ENCODE measurements at places on chromosomes 4 and X.

DNA sequence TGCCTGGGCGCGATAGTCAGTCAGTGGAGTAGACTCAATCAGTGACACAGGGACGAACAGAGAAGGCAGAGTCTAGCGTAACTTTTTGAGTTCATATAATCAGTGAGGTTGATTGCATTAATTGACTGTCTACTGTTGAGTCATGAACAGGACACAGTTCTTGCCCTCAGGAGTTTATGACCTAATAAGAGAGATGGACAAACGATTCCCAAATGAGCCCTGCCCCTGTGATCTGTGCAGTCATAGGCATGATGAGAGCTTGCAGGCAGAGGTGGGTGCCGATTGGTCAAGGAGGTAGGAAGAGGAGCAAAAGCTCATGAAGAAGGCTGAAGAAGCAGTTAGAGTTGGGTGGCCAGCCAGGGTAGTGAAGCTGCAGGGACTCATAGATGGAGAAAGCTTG, 57.1 kb downstream of the ADD1 start:
- DNase-seq: no peak

GRCh38 chr4:41763729-41764128, 15.2 kb upstream of the PHOX2B start:
- no peak for DNase-seq

- DNase-seq: no peak
Observed at GRCh38 chr4:123749383-123749782, 352.8 kb downstream of the SPRY1 start.

DNA sequence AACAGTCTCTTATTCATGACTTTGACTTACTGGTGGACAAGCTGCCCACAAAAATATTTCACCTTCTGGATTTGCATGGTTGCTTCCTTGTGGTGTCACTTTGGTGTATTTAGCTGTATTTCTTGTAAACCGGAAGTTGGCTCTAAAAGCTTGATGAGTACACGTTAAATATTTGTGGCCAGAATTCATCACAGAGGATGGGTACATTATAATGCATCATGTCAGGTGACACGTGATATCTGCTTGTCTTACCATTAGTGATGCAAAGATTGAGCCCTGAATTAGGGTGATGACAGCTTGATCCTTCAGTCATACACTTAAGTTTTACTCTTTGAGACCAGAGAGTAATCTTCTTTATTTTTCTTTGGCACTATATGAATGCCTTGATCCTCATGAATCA, 188.3 kb upstream of the RPS6KA3 start:
- no peak for DNase-seq

- no peak for DNase-seq
Observed at GRCh38 chr4:89382439-89382838, 74.8 kb upstream of the GPRIN3 start.

- peak; percentile 34 for DNase-seq
Observed at GRCh38 chrX:21972721-21973120, 32.2 kb downstream of the SMS start.

DNA sequence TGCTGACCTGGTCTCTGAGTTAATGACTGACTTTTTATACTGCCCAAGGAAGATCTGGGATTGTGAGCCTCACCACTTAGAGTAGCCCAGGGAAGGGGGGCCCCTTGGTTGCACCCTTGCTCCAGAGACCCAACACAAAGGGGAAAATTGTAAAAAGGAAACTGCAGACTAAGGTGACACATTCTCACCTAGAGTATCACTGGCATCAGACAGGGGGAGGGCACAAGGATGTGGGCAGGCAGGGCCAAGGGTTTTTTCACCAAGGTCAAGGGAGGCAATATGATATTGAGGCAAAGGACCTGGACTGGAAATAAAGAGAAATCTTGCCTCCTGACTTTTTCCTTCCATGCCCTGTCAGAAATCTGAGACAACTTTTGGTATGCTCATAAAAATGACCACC, 386.2 kb upstream of the FGF16 start:
- DNase-seq: no peak

GRCh38 chr4:141376769-141377168, 156.1 kb downstream of the ZNF330 start:
- DNase-seq: no peak

- DNase-seq: no peak
Observed at GRCh38 chr4:71259911-71260331, 78.9 kb upstream of the SLC4A4 start.

GRCh38 chr4:67355806-67356205, 189.5 kb downstream of the CENPC start:
- DNase-seq: no peak

DNA sequence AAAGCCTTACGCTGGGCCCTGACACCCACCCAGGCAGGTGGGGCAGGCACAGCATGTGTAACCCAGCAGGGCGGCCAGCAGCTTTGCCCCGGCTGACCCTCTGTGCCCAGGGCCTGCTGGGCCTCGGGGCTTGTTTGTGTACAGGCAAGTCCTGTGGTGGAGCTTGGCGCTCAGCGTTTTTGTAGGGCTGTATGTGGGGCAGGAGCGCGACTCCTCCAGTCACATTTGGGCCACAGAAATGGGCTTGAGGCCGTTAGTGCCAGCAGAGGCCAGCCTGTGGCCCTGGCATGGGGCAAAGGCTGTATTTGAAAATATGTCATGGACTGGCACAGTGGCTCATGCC, 14.7 kb upstream of the HGFAC start:
- DNase-seq: no peak

- no peak for DNase-seq
Observed at GRCh38 chr4:90486346-90486745, 359.2 kb downstream of the CCSER1 start.

GRCh38 chrX:6574762-6575161, 39.8 kb upstream of the VCX3A start:
- no peak for DNase-seq

DNA sequence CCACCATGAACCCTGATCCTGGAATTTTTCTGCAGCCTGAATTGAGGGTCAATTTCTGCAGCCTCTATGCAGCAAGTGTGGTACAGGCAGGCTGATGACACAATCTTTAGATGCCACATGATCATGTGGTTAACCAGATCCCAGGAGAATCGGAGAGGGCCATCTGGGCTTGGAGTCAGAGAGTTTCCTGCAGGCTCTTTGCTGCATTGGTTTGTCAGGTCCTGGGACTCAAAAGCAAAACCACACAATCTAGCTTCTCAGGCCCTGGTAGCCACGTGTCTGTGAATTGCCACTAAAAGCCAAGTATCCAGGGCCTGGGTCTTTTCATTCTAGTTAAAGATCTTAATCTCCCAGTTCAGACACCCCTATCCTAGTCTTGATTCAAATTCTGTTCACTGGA, 464.5 kb downstream of the BCOR start:
- no peak for DNase-seq

GRCh38 chrX:50707405-50707804, 106.6 kb downstream of the SHROOM4 start:
- no peak for DNase-seq

DNA sequence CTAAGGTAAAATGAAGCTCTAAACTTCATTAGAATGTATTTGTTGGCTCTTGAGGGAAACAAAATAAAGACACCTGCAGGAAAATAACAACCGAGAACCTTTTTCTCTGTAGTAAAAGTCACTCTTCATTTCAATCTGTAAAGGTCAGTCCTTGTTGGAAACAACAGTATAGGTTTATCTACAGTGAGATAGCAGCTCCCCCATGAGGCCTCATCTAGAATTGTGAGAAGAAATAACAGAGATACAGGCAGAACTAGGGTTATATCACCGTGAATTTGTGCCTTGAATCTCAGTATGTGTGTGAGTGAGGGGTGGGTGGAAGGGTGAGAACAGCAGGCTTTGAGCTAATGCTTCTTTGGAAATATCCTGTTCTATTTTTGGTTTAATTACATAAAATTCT, 107.8 kb upstream of the FMR1 start:
- DNase-seq: no peak

DNA sequence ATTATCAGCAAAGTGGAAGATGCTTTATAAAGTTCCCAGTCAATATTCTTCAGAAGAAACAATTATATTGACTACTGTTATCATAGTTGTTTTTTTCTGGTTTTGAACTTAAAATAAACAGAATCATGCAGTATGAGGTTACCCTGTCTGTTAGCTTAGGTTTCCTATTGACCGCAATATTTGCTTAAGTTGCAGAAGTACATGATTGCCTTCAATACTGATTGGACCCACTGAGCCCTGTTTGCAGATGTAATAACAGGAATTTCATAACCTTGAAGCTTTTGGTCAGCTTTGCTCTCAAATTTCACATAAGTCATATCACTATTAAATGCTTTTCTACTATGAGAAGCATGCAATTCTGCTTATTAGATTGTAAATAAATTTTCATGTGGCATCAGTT, 229.1 kb upstream of the FSTL5 start:
- no peak for DNase-seq

GRCh38 chrX:150574559-150575418, 6.4 kb downstream of the MTM1 start:
- no peak for DNase-seq

DNA sequence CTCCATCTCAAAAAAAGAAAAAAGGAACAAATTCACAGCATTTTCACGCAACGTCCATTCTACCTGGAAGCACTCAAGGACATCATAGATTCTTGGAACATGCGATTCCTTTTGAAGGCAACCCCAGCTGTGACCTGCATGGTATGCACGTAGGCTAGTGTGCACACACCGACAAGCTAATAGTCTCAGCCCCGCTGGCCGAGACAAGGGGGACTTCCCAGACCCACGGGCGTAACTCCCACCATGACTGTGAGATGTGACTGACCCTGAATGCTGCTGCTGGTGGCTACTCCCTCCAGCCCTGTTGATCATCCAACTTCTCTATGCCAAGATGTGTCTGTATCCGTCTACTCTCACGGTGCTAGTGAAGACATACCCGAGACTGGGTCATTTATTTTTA, 78.3 kb downstream of the CRLF2 start:
- DNase-seq: no peak

DNA sequence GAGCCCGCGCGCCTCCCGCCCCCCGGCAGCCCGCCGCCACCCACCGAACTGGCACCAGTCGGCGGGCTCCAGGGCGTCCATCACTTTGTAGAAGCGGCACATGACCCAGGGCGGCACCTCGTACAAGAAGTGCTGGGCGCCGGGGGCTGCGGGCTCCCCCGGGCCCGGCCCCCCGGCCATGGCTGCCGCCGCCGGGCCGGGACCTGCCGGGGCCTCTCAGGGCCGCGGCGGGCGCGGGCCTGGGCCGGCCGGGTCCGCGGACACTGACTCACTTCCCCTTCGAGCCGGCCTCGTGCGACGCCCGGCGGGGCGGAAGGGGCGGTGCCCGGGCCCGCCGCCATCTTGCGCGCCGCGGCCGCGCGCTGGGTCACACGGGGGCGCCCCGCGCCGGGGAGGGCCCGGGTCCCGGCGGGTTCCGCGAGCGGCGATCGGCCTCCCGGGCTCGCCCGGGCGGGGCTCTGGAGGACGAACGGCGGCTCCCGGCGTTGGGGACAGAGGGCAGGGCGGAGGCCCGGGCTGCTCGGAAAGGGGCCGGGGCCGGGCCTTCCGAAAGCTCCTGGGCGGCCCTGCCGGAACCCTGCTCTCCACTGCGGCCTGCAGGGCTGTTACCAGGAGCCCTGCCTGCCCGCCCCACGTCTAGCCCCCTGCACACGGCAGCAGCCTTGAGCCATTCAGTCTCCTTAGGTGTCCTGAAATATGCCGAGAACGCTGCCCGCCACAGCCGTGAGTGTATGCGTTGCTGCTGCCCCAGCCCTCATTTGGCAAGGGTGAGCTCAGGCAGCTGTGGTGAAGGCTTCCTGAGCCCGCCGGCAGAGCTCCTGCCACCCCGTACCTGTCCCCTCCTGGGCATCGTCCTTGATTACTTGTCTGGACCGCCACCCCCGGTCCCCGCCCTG, at the start of gene IRAK1:
IRAK1 (minus strand) TSS at position 270 of the 896 bp plus-strand sequence; CDS start at position 180, 90 bp downstream.
- DNase-seq: peak; percentile 47

GRCh38 chr4:37780444-37781130, 45.9 kb upstream of the PGM2 start:
- peak; percentile 21 for DNase-seq

GRCh38 chr4:130092187-130093015, 996.4 kb downstream of the C4orf33 start:
- no peak for DNase-seq

DNA sequence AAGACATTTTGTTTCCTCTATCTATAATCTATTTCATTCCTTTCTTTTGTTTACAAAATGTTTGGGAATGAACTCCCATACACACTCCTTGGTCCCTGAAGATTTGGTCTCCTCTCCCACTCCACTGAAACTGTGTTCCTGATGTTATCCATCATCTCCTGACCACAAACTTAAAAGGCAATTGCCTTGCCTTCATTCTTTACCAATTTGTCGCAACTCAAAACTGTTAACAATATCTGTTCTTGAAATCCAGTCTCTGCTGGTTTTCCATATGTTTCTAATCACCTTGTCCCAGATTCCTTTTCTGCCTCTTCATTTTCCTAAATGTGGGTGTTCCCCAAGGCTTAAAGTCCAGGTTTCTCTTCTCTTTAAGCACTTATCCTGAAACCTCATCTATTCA, 262.2 kb upstream of the TTC29 start:
- DNase-seq: no peak

GRCh38 chrX:19673375-19674040, 158.2 kb upstream of the MAP3K15 start:
- DNase-seq: no peak

DNA sequence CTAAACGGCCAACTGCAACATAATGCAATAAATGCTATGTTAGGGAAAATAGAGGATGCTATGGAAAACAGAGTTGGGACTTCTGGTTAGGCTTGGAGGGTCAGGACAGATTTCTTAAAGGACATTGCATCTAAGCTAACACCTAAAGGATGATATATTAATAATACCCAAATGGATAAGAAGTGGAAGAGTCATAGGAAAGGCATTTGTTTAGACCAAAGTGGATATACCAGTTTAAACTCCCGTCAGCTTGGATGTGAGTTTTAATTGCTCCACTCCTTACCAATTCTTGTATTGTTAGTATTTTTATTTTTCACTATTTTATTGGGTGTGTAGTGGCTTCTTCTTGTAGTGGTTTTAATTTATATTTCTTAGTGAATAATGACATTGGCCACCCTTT, 93.9 kb downstream of the PTPN13 start:
- DNase-seq: no peak

GRCh38 chrX:33923262-33923661, 208.9 kb downstream of the FAM47A start:
- DNase-seq: no peak

DNA sequence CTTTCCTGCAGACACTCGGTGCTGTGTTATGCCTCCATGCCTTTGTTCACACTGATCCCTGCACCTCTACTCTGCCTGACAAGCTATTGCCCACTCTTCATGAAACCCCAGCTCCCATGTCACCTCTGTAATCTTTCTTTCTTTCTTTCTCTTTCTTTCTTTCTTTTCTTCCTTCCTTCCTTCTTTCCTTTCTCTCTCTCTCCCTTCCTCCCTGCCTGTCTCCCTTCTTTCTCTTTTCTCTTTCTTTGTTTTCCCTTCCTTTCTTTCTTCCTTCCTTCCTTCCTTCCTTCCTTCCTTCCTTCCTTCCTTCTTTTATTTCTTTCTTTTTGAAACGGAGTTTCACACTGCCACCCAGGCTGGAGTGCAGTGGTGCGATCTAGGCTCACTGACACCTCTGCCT, 12.5 kb downstream of the GJB1 start:
- DNase-seq: no peak

- DNase-seq: no peak
Observed at GRCh38 chr4:145132511-145133098, 34.5 kb downstream of the ABCE1 start.

Measured in T-helper 9 cell (primary cell).